ENCODE measurements at places on chromosomes 2 and 18.
A peak's percentile ranks its signal among the peaks of the same experiment; 100 is the strongest.

- no peak for DNase-seq
Observed at GRCh38 chr2:156189584-156189983, 142.9 kb downstream of the NR4A2 start.

DNA sequence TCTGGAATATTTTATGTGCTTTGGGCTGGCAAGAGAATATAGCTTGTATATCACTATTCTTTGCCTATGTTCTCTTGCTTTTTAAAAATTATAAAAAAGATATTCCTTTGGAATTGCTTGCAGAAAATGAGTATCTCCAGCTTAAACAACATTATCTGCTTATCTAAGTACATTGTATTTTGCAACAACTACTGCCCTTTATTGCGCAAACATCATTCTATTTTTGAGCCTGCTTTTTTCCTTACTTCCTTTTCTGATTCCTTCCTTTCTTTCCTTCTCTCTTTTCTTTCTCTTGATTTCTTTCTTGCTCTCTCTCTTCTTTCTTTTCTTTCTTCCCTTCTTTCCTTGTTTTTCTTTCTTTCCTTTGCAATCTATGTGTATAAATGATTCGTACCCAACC, 74.0 kb downstream of the UNC80 start:
- no peak for DNase-seq

DNA sequence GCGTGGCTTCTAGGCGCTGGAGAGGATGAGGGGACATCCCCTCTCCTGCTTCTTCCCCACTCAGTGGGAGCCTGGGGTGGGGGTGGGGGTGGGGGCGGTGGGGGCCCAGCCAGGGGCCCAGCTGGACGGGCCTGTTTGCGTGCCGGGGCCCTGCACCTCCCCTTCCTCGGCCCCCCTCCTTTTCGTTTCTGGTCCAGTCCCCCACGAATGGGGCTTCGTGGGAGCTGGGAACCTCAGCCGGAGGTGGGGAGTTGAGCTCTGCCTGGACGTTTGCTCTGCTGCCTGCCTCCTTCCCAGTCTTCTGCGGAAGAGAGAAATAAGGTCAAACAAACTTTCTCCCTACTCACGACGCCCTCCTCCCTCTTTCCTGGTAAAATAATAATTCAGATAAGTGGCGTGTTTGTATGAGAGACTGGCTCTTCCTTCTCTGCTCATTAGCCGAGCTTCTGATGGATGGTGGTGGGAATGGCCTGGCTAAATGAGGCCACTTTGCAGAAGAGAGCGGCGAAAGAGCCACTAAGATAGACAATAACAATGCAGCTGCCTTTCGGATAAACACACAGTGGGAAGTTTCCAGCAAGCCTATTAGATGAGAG, 782 bp downstream of the MTA3 start:
- no peak for DNase-seq

DNA sequence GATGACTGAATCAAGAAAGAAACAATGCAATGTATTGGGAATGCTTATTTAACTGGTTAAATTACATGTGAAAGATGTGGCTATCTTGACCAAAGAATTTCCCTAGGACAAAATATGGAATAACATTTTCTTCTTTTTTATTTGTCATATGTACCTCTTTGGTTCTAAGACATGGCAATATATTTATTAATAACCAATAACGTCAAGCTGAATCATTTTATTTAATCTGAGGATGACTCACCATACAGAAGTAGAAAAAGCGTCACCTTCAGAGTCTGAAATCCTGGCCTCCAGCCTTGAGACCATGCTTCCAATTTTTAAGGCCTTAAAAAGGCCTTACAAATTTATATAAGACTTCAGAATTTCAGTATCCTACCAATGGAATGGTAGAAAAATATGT, 1464.9 kb downstream of the SUCLG1 start:
- DNase-seq = no peak

DNA sequence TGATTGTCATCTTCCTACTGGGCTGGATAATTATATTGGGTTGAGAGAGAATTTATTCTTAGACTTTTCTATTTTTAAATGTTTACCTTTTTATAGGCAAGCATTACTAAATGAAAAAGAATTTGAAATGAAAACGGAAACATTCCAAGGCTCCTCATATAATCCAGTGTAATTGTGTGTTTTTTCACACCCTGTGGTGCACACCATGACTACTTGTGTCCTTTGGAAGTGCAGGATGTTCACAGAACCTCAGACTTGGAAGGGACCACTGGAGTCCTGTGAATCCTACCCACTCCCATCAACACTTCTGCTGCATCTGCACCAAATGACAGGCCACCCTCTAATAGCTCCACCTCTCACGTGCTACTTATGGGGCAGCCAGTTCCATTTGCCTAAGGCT, 48.0 kb downstream of the NAT8 start:
- DNase-seq = no peak

GRCh38 chr2:172087207-172087779, 2.0 kb downstream of the DLX1 start:
- DNase-seq = no peak

DNA sequence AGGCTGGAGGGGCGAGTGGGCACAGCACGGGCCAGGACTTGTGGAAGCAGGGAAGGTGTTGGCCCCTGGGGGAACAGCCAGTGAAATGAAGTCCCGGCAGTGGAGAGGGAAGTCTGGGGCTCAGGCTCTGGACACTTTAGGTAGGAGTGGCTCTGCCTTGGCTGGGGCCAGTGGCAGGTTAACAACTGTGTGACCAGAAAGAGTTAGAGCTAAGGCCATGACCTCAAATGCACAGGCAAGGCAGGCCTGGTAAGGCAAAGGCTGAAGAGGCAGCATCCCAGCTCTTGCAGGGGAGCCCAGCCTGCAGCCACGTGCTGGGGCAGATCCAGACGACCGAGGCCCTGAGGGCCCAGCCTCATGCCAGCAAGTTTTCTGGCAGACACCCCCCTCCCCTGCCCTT, 21.5 kb downstream of the PCARE start:
- no peak for DNase-seq

DNA sequence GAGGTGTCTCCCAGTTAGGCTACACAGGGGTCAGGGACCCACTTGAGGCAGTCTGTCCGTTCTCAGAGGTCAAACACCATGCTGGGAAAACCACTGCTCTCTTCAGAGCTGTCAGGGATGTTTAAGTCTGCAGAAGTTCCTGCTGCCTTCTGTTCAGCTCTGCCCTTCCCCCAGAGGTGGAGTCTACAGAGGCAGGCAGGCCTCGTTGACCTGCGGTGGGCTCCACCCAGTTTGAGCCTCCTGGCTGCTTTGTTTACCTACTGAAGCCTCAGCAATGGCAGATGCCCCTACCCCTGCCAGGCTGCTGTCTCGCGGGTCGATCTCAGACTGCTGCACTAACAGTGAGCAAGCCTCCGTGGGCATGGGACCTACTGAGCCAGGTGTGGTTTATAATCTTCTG, 346.3 kb downstream of the CELF4 start:
- DNase-seq = no peak

GRCh38 chr18:58447402-58448095, 181.3 kb downstream of the ALPK2 start:
- no peak for DNase-seq

DNA sequence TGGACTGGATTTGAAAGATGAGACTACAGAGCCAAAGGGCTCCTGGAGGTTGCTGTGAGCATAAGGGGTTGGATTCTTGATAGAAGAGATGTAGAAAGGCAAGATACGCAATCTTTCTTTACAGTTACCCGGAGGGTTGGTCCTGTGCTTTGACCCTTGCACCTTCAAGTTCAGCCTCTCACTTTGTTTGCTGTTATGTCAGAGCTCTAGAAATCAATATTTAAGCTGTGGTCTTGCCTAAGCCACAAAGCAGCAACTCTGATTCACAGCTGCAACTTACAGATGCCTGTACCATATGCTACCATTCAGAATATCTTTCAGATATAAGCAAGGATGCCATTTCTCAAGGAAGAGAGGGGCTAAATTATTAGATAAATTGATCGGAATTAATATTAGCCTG, 943.1 kb upstream of the LRRTM1 start:
- DNase-seq = no peak

DNA sequence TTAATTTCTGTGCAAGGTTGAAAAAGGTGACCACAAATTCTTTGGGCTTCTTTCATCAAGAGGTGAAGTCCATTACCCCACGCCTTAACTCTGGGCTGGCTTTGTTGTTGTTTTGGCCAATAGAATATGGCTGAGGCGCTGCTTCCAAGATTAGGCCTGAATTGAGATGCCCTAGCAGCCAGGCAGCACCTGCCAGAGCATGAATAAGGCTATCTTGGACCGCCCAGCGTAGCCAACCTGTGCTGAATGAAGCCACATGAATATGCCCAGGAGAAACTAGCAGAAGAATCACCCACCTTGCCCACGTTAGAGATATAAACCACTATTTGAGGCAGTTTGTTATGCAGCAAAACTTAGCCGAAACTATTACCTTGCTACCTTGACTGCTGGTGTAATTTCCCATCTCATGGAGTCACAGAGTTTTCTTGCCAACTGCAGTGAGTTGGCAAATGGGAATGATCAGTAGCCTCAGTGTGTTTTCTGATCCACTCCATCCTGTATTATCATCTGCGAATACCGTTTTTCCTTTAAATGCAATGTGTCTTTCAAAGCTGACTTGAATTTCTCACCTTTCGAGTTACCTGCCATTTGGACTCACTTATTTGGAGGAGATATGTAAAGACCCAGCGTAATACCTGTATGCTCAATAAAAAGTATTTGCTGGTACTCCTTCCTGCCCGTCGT, 679 bp downstream of the TSGA10 start:
- no peak for DNase-seq

DNA sequence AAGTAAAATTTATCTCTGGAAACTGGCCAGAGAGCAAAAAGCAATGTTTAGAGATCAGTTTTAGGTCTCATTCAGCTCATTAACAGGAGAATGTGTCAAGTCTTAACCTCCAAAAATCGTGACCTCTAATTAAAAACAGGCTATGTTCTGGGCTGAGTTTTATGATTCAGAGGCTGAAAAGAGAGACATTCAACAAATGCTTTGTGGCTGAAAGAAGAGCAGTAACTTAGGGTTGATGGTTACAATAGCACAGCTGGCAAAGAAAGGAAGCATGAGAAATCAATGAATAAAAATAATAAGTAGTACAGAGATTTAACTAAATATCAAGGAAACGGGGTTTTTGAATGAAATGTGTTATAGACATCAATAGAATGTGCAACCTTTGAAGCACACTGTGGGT, 13.1 kb downstream of the TGIF1 start:
- no peak for DNase-seq

- no peak for DNase-seq
Observed at GRCh38 chr2:30398084-30398873, 48.8 kb upstream of the LCLAT1 start.

GRCh38 chr18:47953471-47953931, 23.0 kb upstream of the SMAD2 start:
- DNase-seq = peak; percentile 9

DNA sequence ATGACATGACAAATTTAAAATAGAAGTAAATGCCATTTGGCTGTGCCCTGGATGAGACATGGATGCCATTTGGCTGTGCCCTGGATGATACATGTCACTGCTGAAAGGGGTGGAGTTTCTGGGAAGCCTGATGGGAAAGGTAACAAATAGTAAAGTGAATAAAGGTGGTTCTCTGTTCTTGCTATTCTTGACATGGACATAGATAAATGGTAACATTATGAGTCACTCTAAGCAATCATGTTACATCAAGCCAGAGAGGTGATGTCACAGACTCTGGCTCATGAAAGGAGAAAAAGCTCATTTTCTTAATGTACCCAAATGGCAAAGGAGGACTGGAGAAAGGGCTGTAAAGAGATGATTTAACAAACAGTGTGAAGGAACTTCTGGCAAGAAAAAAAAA, 86.4 kb downstream of the EML6 start:
- no peak for DNase-seq

DNA sequence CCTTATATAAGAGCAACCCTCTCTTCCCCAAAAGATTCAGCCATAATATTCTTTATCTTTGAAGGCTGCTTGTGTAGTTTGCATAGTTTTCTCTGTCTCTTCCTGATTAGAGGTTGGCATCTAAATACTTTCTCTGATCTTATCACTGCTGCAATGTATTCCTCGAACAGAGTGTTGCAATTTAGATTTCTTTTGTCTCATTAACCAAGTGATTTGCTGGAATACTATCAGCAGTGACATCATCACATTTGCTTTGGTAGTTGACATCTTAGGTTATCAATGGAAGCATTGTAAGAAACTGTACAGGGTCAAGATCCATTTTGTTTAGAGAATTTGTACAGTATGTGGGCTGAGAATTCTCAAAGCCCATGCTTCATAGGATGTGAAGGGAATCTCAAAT, 72.0 kb upstream of the NEUROD1 start:
- no peak for DNase-seq

DNA sequence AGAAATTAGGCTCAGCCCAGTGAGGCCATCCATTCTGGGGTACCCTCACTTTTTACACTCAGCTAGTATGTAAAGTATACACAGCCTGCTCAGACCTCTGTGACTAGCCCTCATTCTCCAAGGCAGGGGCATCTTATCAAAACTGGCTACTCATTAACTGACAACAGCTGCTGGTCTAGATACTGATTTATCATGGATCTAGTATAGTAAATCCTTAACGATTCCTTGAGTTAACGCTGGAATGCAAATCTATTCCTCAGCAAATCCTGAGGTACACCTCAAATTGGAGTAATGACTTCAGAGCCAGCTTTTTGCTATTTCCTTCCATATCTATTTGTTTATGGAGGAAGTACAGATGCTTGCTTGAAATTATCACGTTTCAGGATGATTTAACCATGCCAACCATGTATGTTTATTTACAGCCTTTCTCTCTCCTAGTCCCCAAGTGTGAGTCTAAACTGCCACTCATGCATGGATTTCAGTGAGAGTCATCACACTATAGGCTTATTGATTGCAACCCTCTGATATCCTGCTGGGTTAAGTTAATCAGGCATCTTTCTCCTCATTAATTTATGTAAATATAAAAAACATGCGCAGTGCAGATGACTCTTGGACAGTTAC, 70.2 kb upstream of the DOK6 start:
- no peak for DNase-seq

DNA sequence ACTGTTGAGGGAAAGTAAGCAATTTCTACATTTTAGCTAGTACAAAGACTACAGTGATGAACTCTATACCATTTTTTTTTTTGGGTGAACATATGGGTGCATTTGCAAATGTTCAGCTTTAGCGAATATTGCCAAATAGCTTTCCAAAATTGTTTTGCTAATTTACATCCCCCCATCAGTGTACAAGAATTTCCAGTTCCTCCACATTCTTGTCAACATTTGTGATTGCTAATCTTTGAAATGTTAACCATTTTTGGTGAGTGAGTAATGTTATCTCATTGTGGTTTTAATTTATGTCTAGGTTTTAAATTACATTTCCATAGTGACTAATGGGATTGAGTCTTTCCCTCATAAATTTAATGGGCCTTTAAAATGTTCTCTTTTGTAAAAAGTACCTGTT, 16.4 kb upstream of the CNRIP1 start:
- no peak for DNase-seq

- DNase-seq = no peak
Observed at GRCh38 chr2:102505290-102505689, 32.3 kb downstream of the SLC9A4 start.

GRCh38 chr2:237232166-237232565, 146.5 kb downstream of the COPS8 start:
- no peak for DNase-seq
